ENCODE measurements at places on chromosomes 5 and 9. TPM values are rescaled to one million over a fixed set of nuclear protein-coding genes. Genes with fewer than 3 reads are reported as not detected.

Gene RNF130
- 31.1 TPM for polyA plus RNA-seq

Gene CCL19
- not detected for polyA plus RNA-seq

Gene IL4
- polyA plus RNA-seq = not detected

Gene TGFBI
- 1,765 TPM for polyA plus RNA-seq

Gene TMEM8B
- polyA plus RNA-seq = 1.7 TPM

Gene PCDHGB2
- polyA plus RNA-seq = 0.05 TPM

Gene PLAC8L1
- 0.84 TPM for polyA plus RNA-seq

DNA sequence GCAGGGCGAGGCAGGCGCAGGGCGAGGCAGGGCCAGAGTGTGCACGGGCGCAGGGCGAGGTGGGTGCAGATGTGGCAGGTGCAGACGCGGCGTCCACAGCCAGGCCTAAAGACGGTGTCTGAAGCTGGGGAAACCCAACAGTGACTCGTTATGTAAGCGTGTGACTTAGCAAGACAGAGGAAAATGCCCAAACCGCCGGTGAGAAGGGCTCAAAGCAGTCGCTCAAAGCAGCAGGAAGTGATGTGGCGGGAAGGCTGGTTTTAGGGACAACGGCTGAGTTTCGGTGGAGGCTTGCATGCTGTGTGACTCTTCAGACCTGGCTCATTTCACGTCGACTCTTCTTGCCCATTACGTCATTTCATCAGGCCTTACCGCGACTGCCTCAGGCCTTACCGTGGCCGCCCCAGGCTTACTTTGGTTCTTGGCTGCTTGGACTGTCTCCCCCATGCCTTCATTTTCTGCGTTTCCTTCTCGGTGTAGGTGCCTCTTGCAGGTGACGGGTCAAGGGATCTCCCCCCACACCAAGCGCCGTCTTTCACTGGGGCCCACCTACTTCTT lies 50.5 kb upstream of the EXOC3 start:
- DNase-seq = no peak

- DNase-seq = no peak
These were observed 57.1 kb downstream of the RAB3C start for GRCh38 chr5:58640011-58640410.

- no peak for DNase-seq
These were observed 20.1 kb upstream of the SPINK1 start for GRCh38 chr5:147851578-147851977.

DNA sequence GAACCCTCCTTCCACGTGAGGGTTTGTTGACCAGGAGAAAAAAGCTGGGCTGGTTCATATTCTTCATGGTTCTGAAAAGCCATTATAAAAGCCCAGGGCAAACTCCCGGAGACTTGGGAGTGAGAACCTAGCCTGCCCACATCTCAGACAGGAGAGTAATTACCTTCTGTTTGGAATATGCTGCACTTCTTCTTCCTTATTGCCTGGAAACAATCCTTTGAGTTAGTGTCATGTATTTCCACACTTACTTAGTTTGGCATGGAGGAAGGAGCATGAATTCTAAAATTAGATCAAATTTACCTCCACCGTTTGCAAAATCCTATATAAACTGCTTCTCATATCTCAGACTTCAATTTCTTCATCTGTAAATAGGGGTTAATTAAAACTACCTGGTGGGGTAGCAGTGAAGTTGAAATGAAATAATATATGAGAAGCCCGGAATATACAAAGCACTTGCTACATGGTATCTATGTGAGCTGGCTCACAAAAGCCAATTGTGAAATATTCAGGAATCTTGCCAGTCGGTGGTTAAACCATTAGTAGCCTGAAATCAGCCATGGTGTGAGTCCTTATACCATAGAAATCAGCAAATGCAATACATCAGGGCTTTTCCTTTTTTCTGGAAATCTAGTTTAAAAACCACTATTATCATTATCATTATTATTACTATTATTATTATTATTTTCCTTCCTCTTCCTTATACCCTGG lies 140.0 kb upstream of the RAD23B start:
- DNase-seq = no peak

- no peak for DNase-seq
These were observed 92.5 kb downstream of the CDH9 start for GRCh38 chr5:26945901-26946300.

GRCh38 chr9:125095821-125096443 lies 47.4 kb downstream of the SCAI start:
- DNase-seq = no peak

GRCh38 chr9:73202980-73203379 lies 51.3 kb downstream of the ANXA1 start:
- DNase-seq = no peak

GRCh38 chr5:137561608-137562007 lies 62.5 kb upstream of the SPOCK1 start:
- no peak for DNase-seq

DNA sequence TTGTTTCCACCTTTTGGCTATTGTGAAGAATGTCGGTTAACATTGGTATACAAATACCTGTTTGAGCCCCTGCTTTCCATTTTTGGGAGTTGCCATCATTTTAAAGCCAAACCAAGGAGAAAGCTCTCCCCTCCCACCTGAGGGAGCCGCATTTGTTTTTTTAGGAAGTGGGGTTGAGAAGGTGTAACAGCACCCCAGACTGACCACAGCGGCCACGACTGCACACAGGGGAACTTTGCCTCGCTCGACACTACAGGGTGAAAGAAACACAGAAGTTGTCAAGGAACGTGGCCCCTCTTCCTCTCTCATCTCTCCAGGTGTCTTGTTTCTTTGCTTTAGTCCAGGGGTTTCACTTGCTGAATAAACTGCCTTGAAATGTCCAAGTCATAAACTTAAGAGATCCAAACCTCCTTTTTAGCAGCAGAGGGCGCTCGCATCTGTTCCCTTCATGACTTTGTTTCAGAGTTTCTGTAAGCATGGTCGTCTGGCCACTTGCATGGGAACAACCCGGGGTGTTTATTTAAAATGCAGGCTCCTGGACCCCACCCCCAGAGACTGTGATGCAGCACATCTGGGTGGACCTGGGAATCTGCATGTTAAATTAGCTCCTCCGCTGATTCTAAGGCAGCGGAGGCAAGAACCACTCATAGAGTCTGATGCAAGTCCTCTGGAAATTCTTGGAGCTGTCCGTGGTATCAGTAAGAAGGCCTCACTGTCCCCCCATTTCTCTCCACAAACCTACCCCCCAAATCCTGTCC lies 2.1 kb upstream of the TTLL11 start:
- peak; percentile 52 for DNase-seq

DNA sequence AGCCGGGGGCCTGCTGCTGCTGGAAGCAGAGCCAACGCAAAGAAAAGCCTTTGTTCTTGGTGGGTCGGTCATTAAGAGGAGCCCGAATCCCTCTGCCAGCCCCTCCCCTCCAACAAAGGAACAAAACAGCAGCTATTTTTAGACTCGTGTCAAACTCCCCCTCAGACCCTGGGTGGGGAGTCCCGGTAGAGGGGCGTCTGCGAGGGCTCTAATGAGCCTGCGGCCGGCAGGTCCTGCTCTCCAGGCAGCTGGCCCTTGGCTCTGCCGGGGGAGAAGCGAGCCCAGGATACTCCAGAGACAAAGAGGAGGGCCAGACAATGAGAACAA lies 114.0 kb downstream of the LHX2 start:
- no peak for DNase-seq

DNA sequence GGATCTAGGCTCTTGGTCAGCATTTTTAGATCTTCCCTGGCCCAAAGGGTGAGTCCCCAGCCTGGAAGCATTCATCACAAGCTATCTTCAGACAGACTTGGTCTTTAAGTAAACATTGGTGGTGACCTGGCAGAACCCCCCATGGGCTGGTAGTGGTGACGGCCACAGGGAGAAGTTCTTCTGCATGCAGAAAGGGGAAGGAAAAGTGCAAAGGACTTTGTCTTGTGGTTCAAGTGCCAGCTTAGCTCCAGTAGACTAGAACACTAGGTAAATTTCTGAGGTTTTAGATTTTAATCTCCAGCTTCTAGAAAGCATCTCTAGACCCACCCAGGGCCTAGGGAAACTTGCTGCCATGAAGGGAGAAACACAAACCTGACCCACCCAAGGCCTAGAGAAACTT lies 584.0 kb downstream of the CHSY3 start:
- DNase-seq = no peak

GRCh38 chr9:86027767-86028166 lies 71.6 kb downstream of the GOLM1 start:
- no peak for DNase-seq

DNA sequence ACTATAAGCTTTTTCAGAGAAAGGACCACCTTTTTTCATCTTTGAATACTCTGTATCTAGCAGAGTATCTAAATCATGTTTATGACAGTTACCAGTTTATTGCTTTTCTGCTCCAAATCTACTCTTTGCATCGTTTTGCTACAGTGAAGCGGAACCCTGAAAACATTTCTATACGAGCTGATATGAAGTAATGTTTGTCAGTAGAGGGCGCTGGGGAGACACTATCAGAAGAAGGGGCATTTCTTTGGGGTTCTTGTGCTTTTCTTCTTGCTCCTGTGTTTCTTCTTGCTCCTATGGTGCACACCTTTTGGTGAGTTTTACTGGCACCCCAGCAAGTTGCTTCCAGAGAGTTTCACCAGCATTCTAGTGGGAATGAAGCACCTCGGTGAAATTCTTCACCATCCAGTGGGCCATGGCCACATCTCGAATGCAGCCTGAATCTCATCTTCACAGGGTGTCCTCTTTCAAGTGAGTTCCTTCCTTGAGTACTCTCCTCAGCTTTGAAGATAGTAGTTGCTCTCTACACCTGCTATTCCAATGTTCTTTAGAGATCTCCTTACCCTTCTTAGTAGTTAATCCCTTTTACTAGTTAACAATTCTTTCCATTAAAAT lies 98.4 kb downstream of the FGF1 start:
- DNase-seq = peak; percentile 52

GRCh38 chr9:120505186-120505585 lies 74.8 kb downstream of the CDK5RAP2 start:
- DNase-seq = no peak

DNA sequence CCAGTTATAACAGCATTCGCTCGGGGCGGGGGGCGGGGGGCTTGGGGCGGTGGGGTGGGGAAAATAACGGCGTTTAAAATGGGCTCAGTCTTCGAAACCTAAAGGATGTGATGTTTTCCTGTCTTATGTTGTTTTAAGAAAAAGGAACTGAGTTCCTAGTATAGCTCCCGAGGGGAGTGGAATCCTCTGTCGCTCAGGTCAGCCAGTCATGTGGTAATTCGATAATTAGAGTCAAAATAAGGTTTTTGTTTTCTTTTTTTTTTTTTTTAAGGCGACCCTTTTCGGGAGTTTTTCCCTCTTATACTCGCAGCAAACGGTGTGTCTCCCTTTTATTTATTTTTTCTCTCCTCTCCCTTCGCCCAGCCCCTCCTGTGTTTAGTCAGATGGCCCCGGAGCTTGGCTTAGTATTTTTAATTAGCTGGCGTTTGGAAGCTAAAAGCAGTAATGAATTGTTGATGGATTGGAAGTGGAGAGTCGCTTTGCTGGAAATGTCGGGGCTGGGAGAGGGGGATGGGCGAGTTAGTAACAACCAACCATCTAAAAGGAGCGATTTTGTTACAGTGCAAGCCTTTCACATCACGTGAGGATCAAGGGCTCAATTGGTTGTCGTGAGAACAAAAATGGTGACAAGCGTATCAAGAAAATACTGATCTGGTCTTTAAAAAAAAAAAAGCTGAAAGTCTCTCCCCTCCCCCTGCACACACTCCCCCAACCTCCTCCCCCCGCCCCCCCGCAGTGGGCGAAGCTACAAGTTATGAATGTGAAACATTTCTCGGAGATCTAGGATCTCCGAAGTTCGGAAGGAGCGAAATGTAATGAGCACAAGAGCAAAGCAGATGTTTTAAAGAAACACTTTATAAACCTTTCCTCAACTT lies 714 bp upstream of the ZNF608 start:
- peak; percentile 83 for DNase-seq

GRCh38 chr9:128636024-128636390 lies 20.6 kb downstream of the DYNC2I2 start:
- peak; percentile 87 for DNase-seq

DNA sequence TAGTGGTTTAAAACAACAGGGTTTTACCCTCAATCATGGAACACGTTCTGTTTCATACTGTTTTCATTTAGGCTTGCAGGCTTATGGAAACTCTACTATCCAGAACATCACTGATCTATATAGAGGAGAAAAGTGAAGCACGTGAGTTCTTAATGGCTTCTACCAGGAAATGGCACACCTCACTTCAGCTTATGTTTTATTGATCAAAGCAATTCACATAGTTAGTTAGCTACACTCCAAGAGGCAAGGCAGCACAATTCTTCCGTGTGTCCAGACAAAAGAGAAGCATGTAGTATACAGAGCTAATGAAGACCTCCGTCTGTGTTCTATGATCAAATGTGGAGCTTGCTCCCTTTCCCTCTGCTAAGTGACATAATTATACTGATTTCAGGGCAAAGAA lies 353.3 kb upstream of the CD180 start:
- DNase-seq = no peak

GRCh38 chr5:128015978-128016377 lies 67.6 kb upstream of the SLC12A2 start:
- no peak for DNase-seq

- no peak for DNase-seq
These were observed 184.6 kb upstream of the PUM3 start for GRCh38 chr9:3028535-3028934.

DNA sequence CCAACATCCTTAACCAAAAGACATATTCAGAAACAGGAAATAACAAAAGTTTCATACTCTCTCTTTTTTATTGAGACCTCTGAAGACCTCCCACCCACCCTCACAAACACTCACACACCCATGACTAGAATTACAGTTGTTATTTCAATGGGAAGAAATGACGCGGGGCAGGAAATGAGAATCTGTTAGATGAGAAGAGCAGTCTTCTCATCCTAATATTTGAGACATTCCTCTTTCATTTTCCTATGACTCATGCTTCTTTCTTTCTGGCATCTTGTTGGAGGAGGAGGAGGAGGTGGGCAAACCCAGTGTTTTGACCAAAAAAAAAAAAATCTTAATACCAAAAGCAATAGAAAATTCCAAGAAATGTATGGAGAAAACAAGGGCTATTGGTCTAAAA lies 179.5 kb upstream of the TARS1 start:
- DNase-seq = no peak

GRCh38 chr9:133167769-133168168 lies 4.1 kb upstream of the GBGT1 start:
- DNase-seq = no peak

DNA sequence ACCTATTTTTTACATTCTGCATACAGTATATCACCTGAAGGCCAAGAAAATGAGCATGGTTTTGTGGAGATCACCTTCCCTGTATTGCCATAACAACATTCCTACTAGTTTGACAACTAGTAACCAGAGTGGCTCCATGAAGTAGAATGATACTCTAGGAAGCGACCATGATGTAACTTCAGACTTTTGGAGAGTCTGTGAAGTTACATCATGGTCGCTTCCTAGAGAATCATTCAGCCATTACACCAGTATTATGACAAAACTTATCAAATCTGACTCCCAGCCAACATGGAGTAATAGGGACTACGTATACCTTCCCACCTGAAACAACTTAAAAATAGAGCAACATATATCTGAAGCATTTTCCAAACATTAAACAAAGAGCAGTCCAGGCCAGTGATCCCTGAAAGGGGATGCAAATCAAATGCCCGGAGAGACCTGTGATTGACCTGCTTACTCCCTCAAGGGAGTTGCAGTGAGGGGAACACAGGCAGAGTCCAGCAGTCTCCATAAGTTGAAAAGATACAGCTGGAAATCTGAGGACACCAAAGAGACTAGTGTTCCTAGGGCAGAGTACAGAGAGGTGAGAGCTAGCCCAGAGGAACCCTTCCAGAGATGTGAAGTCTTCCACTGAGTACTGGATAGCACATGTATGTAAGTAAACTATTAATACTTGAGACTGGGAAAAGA lies 7.8 kb downstream of the ECM2 start:
- no peak for DNase-seq
